Dorsolateral prefrontal cortex (tissue), 122 donors: ENCODE measurements at places on chromosomes 2 and 18. TPM values are rescaled to one million over a fixed set of nuclear protein-coding genes. Genes with fewer than 3 reads are reported as not detected.

DNA sequence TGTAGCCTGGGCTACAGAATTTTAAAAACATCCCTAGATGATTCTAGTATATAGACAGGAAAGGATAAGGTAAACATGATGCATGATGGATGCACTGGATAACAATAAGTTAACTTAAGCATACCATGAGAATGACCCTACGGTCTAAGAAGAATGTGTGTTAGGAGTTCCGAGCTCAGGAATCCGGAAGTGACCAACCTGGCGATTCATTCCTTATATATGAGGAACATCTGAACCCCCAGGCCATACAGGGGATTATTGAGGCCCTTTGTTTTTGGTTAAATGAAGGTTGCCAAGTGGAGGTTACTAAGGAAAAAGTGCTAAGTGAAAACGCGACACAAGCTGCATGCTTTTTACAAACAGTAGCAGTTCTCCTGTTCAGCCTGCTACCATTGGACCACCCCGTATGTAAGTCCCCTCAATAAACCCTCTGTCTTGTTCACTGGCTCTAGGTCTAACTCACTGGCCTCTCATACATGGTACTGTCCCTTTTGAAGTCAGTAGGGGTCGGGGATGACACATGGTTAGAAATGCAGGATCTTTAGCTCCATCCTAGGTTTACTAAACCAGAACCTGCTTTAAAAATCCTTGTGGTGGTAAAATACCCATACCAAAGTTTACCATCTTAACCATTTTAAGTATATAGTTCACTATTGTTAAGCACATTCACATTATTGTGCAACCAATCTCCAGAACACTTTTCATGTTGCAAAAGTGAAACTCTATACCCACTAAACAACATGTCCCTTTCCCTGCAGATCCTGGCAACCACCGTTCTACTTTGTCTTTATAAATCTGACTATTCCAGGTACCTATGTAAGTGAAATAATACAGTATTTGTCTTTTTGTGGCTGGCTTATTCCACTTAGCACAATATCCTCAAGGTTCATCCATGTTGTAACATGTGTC lies 111.0 kb upstream of the MAP4K3 start:
- no peak for DNase-seq

DNA sequence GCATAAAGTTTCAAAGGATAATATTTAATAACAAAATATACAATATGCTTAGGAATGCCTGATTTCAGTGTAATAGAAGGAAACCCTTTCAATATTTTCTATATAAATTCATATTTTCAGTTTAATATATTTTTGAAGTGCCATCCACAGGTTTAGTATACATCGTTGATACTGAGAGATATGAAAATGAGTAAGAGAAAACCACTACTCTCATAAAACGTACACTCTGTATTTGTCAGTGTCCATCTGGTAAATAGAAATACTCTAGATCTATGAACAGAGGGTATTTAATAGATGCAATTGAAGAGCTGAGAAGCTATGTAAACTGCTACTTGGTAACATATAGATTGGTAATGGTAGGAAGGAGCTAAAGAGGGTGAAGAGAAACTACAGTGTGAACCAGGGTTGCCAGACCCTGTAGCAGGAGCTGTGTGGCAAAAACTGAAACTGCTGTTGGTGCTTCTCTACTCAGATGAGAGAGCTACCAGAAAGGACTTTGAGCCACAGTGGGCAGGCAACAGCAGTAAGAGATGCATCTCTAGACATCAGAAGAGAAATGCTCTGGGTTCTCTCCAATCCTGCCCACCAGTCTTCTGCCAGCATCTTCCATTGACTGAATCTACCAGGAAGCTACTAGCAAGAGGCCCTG lies 187.4 kb downstream of the CCDC102B start:
- DNase-seq: no peak

GRCh38 chr18:43572163-43572562 lies 294.9 kb upstream of the SYT4 start:
- no peak for DNase-seq

DNA sequence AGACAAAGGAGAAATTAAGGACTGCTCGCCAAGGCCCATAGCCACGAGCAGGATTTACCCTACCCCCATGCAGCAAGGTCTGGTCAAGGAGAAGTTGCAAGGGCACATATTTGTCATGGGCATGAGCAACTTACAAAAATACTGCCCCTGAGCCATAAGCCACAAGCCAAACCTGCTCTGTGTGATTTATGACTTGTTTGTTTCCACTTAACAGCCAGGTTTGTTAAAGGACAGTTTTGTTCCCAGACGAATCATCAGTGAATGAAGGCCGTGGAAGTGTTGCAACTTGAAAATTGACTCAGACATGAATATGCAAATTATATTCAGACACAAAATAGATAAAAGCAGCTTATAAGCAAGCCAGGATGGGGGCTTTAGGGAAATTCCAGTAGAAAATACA lies 31.3 kb upstream of the EVA1A start:
- no peak for DNase-seq

- no peak for DNase-seq
Measured at GRCh38 chr2:20629581-20630171, 21.2 kb downstream of the HS1BP3 start.

GRCh38 chr2:201260302-201260800 lies at the start of gene CASP8:
Gene CASP8, plus strand, starts transcription at chr2:201260536. Its CDS starts 5,951 bp downstream, at chr2:201266487.
- DNase-seq: no peak

DNA sequence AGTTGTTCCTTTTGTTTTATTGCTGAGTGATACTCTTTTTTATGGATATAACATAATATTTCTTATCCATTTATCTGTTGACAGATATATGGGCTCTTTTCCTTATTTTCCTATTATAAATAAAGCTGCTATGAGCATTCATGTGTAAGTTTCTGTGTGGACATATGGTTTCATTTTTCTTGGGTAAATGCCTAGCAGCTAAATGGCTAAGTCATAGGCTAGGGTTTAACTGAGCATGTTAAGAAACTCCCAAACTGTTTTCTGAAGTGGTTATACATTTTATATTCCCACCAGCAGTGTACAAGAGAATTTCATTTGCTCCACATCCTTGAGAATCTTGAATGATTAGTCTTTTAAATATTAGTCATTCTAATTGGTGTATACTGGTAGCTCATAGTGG lies 786.6 kb upstream of the CDH2 start:
- DNase-seq: no peak

Gene AFF3
- total RNA-seq: 81.7 TPM

DNA sequence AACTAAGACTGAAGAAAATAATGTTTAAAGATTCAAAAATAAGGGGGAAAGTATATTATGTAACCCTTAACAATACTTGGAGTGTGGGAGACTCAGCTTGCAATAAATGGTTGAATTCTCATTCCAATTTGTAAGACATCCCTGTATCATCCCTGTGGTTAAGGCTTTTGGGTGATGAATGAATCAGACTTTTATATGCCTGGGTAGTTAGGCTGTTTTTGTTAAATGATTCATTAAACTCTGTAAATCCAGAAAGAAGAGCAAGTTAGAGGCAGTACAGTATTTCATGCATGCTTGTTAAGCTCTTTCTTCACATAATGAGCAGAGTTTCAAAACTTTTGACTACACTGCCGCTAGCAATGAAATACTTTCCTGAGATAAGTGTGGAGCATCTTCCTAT lies 948.8 kb downstream of the SOCS6 start:
- no peak for DNase-seq

GRCh38 chr18:63232826-63233225 lies 86.7 kb downstream of the BCL2 start:
- no peak for DNase-seq
